Neural progenitor cell (in vitro differentiated cells): ENCODE measurements at places on chromosomes 3 and 15. TPM values are rescaled to one million over a fixed set of nuclear protein-coding genes. Genes with fewer than 3 reads are reported as not detected.

Gene ISLR2
- total RNA-seq: not detected in 2 replicates

Gene ZNF620
- 23.6 and 26.9 TPM in 2 replicates for total RNA-seq

DNA sequence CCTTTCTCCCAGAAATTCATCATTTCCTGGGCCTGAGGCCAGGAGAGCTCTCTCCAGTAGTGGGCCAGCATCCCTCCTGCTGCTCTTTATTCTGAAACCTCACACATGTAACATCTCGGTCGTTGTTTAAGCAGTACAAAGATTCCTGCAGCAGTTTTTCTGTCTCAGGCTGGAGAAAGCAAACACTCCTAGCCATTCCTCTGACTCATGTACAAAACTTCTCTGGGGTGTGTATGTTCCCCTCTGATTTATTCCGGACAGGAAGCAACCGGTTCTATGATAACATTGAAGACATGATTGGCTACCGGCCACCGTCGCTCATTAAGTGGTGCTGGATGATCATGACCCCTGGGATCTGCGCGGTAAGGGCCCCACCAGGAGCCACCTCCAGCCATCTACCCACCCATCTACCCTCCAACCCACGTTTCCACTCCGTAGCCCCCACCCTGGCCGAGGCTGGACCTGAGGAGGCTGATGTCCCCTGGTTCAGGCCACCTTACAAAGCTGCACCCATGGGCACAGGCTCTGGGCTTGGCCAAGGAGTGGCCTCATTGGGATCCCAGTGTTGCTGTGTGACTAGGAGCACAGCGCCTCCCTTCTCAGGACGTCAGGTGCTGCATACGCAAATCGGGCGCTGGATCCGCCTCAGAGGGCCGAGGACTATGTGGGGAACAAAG lies 58.6 kb upstream of the SLC6A1 start:
- no peak for DNase-seq

Gene AADAC
- not detected in 2 replicates for total RNA-seq

GRCh38 chr15:25183581-25184251 lies 228.9 kb downstream of the SNRPN start:
- DNase-seq: no peak
